Activated T-cell treated with anti-CD3 and anti-CD28 coated beads, Interleukin-2, amount 50 U/mL, for 4 hours (primary cell): ENCODE measurements at places on chromosomes 7 and 10.

DNA sequence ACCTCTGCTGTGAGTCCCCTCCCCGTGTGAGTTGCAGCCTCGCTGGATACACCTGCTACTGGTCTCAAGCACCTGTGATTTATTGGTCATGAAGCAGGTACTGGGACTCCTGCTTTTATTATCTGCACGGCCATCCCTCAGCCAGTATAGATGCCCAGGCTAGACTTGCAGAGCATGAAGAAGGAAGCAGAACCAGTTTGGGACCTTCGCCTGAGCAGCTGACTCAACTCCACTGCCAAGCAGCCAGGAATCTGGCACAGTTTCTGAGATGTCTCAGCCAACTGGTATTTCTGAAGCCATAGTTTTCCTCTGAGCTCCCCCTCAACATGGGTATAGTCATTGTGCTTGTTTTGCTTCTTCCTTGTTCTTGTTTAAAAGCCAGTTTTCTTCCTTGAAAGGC is 28.0 kb upstream of the SLC39A12 start:
- no peak for DNase-seq

- no peak for DNase-seq
These were observed 36.8 kb downstream of the PPIF start for GRCh38 chr10:79383974-79384606.

DNA sequence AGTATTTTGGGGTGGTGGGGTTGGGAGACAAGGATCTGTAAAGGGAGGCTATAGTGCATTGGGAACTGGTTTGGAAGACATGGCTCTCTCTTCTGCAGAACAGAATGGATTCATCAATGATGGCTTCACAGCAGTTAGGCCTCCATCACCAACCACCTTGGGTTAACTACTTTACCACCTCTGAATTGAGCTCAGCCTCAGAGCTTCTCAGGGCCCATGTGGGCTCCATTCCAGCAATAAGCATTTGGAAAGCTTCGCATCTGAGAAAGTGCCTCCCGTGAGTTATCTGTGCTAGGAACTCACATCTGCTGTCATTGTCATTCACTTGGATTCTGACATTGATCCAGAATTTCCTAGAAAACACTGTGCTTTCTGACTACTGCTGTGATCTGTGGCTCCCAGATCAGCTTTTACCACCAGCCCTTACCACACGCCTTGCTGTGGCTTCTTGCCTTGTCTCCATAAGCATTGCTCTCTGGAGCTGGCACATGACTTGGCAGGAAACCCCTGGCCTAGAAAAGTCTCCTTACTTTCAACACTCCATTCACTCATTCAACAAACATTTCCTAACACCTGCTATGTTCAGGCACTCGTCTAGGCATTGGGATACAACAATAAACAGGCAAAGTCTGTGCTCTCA is 70.7 kb upstream of the ADO start:
- DNase-seq = no peak

DNA sequence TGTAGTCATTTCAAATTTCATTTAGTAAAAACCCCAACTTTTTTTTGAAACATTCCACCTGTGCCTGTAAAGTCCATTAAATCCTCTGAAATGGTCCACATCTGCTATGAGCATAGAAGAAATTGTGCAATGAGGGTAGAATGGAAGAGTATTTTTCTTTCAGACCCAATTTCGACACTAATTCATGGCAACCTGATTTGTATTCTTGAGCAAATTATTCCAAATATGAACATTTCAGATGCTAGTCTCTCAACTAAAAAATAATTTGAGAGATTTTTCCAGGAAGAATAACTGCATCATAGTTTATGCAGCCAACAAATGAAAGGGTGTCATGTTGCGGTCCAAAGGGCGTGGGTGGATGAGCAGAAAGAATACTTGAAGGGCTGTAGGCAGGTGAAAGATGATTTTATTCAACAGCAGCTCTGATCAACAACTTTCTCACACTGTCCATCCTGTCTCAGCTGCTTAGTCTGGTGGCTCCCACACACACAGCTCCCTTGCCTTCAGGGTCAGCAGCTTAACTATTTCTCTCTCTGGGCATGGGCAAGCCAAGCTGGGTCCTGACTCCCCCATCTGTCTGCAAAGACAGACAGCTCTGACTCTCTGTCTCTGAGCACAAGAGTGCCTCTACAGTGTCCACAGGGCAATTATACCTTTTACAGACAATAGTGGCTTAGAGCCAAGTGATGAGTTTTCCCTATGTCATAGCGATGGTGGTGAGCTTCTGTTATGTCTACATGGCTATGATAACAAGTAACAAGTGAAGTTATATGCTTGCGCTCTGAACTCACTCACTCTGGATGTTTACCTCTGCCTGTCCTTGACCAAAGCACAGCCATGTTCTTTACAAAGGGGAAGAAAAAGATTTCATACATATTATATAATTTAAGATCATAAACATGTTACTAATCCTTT is 11.5 kb downstream of the STEAP2 start:
- DNase-seq = no peak

DNA sequence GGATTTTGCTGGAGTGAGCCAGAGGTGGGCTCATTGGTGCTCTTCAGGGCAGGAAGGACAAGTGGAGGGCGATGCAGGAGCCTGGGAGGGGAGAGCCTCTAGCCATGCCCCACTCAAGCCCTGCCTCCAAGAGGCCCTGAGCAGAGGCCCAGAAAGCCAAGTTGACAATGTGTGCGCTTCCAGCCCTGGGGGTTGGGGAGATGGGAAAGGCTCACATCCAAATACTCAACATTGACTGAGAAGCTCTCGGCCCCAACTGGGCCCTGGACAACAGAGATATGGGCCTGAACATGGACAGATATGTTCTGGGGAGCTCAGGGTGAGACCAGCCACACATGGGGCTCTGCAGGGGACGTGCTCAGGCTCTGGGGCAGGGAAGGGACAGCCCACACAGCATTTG is 39.0 kb downstream of the FRMPD2 start:
- no peak for DNase-seq

DNA sequence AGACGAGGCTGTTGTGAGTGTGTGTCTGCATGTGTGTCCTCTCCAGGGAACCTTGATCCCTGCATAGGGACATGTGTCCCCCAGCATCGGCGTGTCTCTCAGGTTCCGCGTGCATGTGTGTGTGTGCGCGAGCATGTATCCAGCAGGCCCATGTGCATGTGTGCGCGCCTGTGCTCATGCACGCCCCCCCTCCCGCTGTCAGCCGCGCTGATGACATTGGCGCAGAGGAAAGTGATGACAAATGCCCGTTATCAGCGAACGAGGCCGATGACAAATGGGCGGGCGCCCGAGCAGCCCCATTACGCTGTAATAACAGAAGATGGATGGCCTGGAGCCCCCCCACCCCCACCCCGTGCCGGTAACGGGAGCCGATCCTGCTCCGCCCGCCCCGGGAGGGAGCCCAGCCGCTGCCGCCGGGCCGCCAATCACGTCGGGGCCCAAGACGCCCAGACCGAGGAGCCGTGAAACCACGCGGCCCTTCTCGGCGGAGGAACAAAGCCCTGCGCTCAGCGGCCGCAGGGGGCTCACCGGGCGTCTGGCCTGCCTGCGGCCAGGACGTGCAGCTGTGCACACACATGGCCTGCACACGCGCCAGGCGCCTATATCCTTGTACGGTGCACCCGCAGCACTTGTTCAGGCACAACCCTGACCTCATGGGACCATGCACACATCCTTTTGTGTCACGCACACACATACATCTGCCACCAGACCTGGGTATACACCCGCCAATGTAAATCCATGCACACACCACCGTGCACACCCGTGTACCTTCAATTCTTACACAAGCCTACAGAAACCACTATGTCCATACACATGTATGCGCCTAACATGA is 21.5 kb downstream of the POLL start:
- DNase-seq = no peak

- no peak for DNase-seq
These were observed 303.5 kb upstream of the AOAH start for GRCh38 chr7:37027557-37028341.

DNA sequence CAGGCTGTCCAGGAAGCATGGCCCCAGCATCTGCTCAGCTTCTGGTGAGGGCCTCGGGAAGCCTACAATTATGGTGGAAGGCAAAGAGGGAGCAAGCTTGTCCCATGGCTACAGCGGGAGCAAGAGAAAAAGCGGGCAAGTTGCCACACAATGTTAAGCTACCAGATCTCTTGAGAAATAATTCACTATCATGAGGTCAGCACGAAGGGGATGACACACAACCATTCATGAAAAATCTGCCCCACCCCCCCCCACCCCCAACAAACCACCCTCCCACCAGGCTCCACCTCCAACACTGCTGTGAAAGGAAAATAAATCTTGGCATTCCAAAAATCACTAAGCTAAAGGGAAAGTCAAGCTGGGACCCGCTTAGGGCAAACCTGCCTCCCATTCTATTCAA is 545.8 kb upstream of the NRP1 start:
- no peak for DNase-seq

GRCh38 chr10:4004990-4005389 is 220.0 kb upstream of the KLF6 start:
- no peak for DNase-seq

GRCh38 chr7:130639388-130639787 is 29.2 kb downstream of the COPG2 start:
- no peak for DNase-seq

DNA sequence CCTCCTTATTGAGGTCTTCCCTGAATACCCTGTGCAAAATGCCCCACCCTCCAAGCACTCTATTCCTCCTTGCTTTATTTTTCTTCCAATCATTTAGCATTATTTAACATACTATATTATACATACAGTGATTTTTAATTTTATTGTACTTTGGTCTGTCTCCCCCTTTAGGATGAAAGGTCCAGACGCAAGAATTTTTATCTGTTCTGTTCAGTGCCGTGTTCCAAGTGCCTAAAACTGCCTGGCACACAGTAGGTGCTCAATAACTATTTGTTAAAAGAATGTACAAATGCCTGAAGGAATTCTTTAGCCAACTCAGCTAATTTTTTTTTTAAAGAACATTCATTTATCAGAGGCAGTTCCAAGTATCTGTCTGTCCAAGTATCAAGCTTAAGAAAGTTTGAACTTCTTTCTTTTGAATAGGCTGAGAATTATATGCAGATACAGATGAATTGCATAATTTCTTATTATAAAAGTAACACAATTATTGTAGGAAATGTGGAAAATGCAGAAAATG is 34.1 kb upstream of the SLC25A13 start:
- DNase-seq = no peak
